ENCODE measurements at places on chromosomes 5 and 9.

- no peak for DNase-seq
These were observed 102.2 kb downstream of the TRIO start for GRCh38 chr5:14245132-14245925.

- no peak for DNase-seq
These were observed 37.3 kb upstream of the TJP2 start for GRCh38 chr9:69136779-69137178.

DNA sequence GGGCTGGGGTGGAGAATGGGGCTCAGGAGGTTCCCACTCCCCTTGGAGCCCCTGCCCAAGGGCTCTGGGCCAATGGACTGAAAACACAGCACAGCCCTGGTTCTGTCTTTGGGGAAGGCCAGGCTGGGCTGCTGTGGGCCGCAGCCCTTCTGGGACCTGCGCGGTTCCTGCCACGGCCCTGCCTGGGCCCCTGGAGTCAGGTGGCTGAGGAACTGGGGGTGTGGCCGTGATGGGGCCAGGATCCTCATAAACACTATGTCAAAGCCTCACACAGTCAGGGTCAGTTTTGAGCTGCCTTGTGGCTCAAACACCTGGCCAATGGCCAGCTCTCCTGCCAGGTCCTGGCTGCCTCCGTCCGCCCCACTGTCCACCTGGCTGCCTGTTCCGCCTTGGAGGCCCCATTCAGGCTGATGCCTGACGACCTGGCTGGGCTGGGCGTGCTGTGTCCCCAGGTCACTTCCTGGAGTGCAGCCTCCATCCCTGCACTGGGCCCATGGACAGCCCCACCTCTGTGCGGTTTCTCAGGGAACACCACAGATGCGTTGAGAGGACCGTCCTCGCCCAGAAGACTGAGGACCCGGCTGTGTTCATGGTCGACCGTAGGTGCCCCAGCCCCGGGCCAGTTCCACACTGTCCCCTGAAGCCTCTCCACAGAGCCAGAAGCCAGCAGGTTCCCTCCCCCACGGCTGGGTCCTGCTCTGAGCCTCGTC lies 27.5 kb downstream of the PAEP start:
- DNase-seq, result no peak

- DNase-seq, result no peak
These were observed 247.4 kb downstream of the ARHGAP26 start for GRCh38 chr5:143017541-143017940.

DNA sequence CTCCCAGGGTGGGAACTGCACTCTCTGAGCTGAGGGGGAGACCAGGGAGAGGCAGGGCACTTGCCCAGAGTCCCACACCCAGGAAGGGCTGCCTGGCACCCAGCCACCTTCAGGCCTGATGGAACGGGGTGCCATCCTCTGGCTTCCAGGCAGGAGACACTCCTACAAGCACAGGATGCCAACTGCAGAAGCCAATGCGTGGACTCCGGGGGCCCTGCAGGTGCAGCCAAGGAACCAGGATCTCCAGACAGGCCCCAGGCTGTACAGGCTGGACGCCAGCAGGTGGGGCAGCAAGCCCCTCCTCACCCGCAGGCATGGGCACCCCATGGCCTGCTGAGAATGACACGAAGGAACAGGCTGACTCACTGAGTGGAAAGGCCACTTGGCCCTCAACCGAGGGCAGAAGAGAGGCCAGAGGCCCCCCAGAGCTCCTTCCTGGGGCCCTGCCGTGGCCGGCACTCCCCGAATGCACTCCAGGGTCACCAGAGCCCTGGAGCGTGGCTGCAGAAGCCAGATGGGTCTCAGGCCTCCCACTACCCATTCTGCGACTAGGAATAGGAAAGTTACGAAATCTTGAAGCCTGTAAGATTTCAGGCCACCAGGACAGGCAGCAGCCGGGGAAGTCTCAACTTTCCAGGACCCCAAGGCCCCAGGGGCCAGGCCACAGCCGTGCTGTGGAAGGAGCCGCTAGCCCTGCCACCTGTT lies 15.7 kb downstream of the NACC2 start:
- DNase-seq, result no peak

- no peak for DNase-seq
These were observed 88.9 kb downstream of the SLF1 start for GRCh38 chr5:94707359-94707758.

DNA sequence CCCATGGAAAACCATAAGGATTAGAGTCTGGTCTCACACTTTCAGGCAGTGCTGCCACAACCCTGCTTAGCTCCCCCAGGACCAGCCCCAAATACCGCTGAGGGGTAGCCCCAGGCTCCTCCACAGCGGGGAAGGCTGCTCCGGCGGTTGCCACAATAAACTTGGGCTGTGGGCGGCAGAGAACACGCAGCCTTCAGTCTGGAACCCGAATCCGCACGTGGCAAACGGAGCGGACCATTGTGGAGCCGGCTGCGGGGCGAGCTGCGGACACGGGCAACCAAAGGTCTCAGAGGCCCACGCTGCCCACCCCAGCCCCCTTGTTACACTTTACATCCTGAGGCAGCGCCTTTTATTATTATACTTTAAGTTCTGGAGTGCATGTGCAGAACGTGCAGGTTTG lies 37.3 kb upstream of the C9orf72 start:
- DNase-seq, result no peak

DNA sequence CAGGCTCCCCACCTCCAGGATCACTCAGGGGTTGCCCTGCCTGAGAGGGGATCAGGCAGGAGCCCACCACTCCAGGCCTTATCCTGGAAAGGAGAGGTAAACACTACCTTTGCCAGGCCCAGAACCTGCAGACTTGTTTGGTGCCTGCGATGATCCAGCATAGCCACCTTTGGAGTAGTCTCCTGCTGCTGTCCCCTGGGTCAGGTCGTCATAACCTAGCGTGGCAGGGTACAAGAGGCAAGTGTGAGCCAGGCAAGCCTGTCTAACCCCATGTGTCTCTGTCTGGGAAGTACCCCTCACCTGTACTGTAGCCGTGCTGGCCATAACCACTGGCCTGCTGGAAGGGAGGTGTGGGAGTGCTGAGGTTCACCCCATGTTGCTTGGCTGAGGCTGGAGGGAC lies 106.1 kb downstream of the UBE2R2 start:
- no peak for DNase-seq

GRCh38 chr9:36956908-36957307 lies 77.2 kb downstream of the PAX5 start:
- DNase-seq, result no peak

DNA sequence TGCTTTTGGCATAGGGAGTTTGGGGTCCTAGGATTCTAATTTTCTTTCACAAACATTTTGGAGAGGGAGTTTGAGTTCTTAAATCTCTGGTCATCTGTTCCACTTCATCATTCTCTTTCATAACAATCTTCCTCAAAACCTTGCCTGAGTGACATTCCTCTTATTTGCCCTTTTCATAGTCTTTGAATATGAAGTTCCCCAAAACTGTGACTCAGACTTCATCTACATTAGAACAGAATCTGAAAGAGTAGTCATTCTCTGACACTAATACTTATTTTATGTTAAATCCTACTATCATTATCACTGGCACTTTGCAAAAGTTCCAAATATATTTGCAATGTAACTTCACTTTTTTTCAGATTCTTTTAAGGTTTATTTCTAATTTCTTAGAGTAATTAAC lies 163.8 kb downstream of the CDH10 start:
- no peak for DNase-seq

DNA sequence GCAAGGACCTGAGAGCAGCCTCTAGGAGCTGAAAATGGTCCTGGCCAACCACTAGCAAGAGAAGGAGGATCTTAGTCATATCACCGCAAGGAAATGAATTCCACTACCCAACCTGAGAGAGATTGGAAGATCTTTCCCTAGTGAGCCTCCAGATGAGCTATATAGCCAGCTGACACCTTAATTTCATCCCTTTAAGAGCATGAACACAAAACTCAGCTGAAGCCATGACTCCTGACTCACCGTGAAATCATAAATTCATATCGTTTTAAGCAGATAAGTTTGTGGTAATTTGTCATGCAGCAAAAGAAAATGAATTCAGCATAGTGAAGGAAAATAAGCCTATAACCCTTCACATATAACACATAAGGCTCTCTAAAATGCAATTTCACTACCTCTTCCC lies 23.5 kb downstream of the MAPKAP1 start:
- DNase-seq, result no peak

- no peak for DNase-seq
These were observed 201.9 kb upstream of the ANKH start for GRCh38 chr5:15073453-15073852.
